Karpas-422 (cell line): ENCODE measurements at places on chromosomes 1 and 21. TPM values are rescaled to one million over a fixed set of nuclear protein-coding genes. Genes with fewer than 3 reads are reported as not detected.

DNA sequence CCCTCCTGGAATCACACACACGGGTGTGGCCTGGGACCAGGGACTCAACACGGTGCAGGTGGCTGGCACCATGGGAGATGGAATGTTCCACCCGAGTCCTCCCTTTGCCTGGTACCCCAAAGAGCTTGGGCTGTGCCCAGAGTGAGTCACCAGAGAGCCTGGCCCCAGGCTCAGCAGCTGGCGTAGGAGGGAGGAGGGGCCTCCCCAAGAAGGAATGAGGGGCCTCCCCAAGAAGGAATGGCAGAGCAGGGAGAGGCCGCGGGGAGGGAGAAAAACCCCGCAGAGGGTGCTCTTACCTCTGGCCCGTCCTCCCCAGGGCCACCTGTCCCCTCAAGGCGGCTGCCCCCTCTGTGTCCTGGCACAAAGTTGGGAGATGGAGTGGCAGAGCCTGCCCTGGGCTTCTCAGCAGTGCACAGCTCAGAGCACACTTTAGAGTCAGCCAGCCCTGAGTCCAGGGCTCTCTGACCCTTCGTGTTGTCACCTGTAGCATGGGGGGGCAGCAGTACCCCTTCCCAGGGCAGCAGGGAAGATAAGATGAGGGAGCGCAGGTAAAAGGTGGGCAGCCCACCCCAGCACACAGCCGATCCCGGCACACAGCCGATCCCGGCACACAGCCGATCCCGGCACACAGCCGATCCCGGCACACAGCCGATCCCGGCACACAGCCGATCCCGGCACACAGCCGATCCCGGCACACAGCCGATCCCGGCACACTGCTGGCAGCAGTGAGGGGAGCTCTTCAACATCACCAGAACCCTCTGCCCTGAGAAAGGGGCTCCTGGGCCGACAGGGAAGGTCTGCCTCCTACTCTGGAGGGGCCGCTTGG is 20.2 kb upstream of the KCNAB2 start:
- no peak for DNase-seq

PROK1 gene
- total RNA-seq: not detected in 2 replicates

DNA sequence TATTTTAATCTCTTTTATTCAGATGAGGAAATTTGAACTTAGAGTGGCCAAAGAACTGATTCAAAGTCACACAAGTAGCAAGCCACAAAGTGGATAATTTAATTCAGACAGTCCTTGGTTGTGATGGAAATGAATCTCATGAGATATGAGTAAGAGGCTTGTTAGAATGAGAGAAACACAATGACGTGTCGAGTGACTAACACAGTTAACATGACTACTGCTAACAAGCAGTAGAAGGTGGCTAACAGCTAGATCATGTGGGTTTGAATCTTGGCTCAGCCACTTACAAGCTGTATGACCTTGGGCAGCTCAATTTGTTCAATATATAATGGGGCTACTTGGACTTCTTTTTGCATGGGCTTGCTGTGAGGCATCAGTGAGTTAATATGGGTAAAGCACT is 104.5 kb upstream of the LMO4 start:
- no peak for DNase-seq

SYF2 gene
- 57.4 and 62.6 TPM in 2 replicates for total RNA-seq

- no peak for DNase-seq
Observed at GRCh38 chr21:43923391-43923790, 58.4 kb downstream of the AGPAT3 start.

FCRLB gene
- total RNA-seq: 937 and 1,205 TPM in 2 replicates
